ENCODE measurements at places on chromosomes 11 and 22.

- no peak for DNase-seq
Observed at GRCh38 chr22:42515896-42516295, 3.7 kb downstream of the RRP7A start.

DNA sequence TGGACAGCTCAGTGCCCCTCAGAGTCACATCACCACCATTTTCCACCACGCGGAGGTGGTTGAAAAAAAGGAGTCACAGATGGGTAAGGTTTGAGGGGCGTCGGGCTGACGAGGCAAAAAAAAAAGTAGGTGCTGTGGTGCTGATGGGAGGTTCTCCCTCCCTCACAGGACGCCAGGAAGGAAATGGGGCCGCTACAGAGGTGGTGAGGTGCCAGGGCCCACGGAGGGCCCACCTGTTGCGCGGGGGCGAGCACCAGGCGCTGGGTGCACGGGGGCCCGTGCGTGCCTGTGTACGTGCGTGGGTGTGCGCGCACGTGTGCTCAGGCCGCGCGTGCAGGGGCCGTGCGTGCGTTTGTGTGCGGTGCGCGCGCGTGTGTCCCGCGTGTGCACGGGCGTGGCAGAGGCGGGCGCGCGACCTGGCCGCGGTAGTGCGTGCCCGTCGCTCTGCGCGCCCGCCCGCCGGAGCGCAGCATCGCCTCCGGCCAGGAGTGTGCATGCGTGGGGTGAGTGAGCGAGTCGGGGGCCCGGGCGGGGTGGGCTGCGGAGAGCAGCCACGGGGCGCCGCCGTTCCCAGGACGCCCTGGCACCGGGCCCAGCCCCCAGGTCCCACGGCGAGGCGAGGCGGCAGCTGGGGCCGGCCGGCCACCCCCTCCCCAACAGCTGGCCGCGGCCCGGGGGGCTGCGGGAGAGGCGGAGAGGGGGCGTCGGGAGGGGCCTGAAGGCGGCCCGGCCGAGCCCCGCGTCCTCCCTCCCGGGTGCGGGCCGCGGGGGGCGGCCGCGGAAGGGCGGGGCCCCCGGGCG lies 2.8 kb downstream of the PDGFB start:
- DNase-seq: no peak

DNA sequence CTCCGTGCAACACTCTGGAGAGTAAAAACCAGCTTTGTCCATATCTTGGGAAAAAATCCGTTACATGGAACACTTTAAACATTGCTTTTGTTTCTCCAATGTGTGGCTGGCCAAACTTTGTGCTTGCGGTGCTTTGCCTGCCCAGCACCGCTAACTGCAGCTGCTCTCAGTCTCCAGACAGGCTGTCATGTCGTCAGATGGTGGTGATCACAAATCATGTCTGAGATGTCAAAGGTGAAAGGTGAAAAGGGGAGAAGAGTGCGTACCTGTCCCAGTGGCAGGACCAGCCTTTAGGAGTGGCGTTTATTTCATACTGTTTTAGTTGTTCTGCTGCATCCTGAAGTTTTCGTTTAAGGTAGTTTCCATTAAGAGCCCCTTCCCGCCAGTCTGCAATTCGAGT lies 17.1 kb upstream of the AGBL2 start:
- DNase-seq: no peak

DNA sequence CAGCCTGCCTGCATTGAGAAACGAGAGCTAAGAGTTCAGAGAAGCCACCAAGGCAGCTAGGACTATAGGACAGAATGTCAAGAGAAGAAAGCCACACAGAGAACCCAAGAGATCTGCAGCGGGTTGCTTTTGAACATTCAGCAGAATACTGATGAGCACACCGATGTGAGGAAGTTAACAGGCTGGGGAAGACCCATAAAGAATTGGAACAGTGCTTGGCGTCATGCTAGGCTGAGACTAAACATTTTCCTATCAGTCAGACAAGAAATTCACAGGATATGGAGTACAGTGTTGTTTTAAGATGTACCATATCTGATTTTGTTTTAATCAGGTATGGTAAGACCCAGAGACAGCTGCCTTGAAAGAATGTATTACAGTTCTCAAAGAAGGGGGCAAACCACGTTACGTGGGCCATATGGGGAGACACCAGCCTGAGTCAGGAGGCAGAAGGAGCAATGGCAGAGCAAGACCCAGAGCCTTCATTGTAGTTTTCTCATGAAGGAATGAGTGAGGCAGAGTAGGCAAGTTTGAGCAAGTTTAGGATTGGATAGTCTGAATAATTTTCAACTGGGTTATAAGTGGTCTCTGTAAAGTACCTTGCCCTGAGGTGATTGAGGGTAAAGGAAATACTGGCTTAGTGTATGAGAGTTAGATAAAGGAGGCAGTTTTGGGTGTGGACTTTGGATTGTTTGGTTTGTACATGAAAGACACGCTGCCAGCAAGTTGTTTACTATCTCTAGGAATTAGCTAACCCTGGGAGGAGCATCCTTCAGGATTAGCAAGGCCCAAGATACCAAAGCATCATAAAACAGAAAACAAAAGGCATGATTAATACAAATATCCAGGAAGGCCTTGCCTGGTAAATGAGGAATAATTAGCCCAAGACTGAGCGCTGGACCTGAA lies 14.3 kb downstream of the LRRC75B start:
- DNase-seq: no peak

DNA sequence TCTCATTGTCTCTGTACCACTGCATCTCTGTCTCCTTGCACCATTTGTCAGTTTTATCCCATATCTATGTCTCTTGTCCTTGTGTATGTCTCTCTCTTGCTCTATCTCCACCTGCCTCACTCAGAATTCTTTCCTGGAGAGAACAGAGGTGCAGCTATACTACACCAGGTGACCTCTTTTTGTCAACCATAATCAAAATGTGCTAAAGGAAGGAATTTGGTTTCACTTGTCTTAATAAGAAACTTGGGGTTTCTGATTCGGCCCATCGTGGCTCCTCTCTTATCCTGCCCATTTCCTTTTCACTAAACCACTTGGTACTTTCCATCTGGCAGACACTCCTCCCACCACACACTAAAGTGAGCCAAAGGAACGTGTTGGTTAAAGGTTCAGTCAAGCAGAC lies 2.0 kb upstream of the C11orf42 start:
- DNase-seq: no peak

GRCh38 chr11:69080257-69080995 lies 31.7 kb downstream of the TPCN2 start:
- no peak for DNase-seq

GRCh38 chr22:50314455-50315288 lies 7.2 kb upstream of the PLXNB2 start:
- DNase-seq: peak; percentile 21

DNA sequence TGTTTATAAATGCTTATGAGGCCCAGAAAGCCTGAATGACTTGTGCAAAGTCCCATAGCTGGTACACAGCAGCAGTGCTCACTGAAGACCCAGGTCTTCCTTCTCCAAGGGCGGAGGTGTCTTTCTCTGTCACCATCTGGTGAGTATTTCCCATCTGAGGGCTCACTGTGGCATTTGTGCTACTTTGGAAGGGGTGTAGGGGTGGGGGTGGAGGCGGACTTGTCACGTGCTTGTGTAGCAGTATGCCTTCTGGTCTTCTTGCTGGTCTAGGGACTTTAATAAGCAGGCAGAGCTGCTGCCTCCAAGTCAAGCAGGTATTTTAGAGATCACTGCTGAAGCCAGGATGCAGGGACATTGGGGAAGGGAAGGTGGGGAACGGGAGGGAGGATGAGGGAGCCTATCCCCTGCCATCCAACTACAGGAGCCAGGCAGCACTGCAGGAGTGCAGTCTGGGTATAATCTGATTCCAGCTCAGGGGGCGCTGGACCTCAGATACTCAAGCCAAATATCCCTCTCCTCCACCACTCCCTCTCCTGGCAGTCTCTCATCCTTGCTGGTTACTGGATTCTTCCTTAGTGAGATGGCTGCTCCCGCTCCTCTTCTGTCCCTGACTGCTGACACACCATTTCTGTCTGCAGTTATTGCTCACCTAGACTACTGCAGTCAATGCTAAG lies 3.4 kb downstream of the ABCC8 start:
- DNase-seq: peak; percentile 73

- DNase-seq: no peak
Observed at GRCh38 chr11:24543771-24544170, 46.9 kb downstream of the LUZP2 start.

DNA sequence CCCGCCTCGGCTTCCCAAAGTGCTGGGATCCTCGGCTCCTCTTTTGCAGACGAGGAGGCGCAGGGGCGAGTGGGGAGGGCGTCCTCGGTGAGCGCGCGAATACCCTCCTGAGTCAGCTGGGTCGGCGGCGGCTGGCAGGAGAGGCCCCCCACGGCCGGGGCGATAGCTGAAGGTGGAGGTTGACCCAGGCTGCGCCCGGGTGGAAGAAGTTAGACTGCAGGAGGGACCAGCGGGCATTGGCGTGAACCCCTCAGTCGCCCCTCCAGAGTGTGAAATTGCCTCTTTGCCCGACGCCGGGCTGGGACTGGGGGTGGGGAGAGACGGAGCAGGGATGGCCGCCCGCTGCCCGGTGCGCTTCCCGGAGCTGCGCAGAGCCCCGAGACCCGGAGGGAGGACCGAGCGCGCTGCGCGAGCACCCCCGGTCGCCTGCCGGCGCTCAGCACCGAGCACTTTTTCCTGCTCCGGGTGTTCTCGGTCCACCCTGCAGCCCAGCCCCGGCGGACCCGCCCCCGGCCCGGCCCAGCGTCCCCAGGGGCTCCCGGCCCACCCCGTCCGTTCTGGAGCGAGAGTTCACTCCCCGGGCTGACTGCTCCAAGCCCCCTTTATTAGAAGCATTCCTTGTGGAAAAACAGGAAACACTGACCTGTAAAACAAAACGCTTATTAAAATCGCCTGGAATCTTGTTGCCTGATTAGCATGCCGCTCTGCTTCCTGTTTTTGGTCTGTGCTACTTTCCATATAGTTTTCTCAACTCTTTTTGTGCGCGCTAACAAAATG lies 13.7 kb upstream of the CPT1A start:
- DNase-seq: peak; percentile 35

GRCh38 chr11:69018924-69019323 lies 5.9 kb upstream of the MRGPRF start:
- DNase-seq: no peak

Data from glutamatergic neuron (in vitro differentiated cells).